Smooth muscle cell of the coronary artery (primary cell): ENCODE measurements at places on chromosomes 5 and 9. TPM values are rescaled to one million over a fixed set of nuclear protein-coding genes. Genes with fewer than 3 reads are reported as not detected.

Gene C9orf85
- 11.7 and 13.7 TPM in 2 replicates for total RNA-seq

Gene ATP10B
- total RNA-seq, result under 0.01 TPM in 1 of 2 replicates, not detected in the other

Gene SPAG8
- total RNA-seq, result 1.2 and 1.3 TPM in 2 replicates

Gene MARCOL
- not detected in 2 replicates for total RNA-seq

Gene FOXI1
- total RNA-seq, result not detected in 2 replicates

Gene GGTA1
- total RNA-seq, result 0.12 and 0.15 TPM in 2 replicates

Gene TOR4A
- total RNA-seq, result 1.9 and 16.6 TPM in 2 replicates

Gene NPM1
- 1,164 and 1,309 TPM in 2 replicates for total RNA-seq

Gene CBY3
- not detected in 2 replicates for total RNA-seq

Gene ECSCR
- total RNA-seq, result 0.23 and 12.6 TPM in 2 replicates

Gene PCDHGB2
- 1.6 and 2.0 TPM in 2 replicates for total RNA-seq

Gene SPATA31A7
- total RNA-seq, result not detected in 2 replicates

Gene SPEF2
- 1.1 and 2.5 TPM in 2 replicates for total RNA-seq

Gene AHRR
- 7.6 and 10.7 TPM in 2 replicates for total RNA-seq

Gene BTNL8
- under 0.01 TPM in 1 of 2 replicates, not detected in the other for total RNA-seq

Gene OGN
- total RNA-seq, result 0.90 and 2.1 TPM in 2 replicates

Gene PRDM9
- not detected in 2 replicates for total RNA-seq

Gene CER1
- total RNA-seq, result not detected in 2 replicates

Gene KCNT1
- 0.12 TPM in 1 of 2 replicates, not detected in the other for total RNA-seq

Gene TAS2R1
- not detected in 2 replicates for total RNA-seq
